Progenitor cell of endocrine pancreas (in vitro differentiated cells): ENCODE measurements at places on chromosomes 6 and 20. TPM values are rescaled to one million over a fixed set of nuclear protein-coding genes. Genes with fewer than 3 reads are reported as not detected.

GRCh38 chr6:137870744-137871247, 3.7 kb downstream of the TNFAIP3 start:
- H3K4me1 ChIP-seq: peaks cover 15% of the 10 kb centered on the region
- H3K27me3 ChIP-seq: peaks cover 35% of the 10 kb centered on the region
- H3K27ac ChIP-seq: no peak overlapping the region
- peaks cover 8% of the 10 kb centered on the region for H3K36me3 ChIP-seq

APOM gene
- total RNA-seq: 7.1 and 7.5 TPM in 2 replicates

DNA sequence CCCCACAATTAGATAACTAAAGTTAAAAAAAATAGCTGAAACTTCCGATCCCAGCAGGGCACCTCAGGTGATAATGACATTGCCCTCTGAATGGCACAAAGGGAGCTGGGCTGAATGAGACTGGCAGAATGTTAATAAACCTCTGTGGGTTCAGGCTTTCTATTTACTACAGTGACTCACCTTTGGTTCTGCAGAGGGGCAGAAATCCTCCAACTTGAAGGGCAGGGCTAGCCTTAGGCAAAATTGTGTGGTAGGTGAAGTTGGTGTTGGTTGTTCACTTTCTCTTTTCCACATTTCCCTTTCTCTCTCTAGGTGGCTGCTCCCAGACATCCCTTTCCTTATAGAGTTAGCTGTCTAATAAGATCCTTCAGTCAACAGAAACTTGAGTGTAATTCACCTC, 625.2 kb downstream of the EPM2A start:
- H3K4me1 ChIP-seq: no peaks in the 10 kb centered on the region
- H3K27me3 ChIP-seq: peaks cover 6% of the 10 kb centered on the region
- H3K36me3 ChIP-seq: peaks cover 1% of the 10 kb centered on the region

GRCh38 chr20:58875111-58875510, 22.6 kb downstream of the GNAS start:
- H3K27me3 ChIP-seq: peaks cover 13% of the 10 kb centered on the region
- DNase-seq: no peak
- no peak overlapping the region for H3K4me3 ChIP-seq

- peaks cover 23% of the 10 kb centered on the region for H3K27me3 ChIP-seq
- DNase-seq: no peak
- H3K4me1 ChIP-seq: peaks cover 16% of the 10 kb centered on the region
- H3K36me3 ChIP-seq: no peaks in the 10 kb centered on the region
- H3K27ac ChIP-seq: no peak overlapping the region
Observed at GRCh38 chr20:50188879-50189680, 1.6 kb upstream of the CEBPB start.

ARHGAP40 gene
- 0.13 TPM in 1 of 2 replicates, not detected in the other for total RNA-seq

CST5 gene
- total RNA-seq: not detected in 2 replicates

DNA sequence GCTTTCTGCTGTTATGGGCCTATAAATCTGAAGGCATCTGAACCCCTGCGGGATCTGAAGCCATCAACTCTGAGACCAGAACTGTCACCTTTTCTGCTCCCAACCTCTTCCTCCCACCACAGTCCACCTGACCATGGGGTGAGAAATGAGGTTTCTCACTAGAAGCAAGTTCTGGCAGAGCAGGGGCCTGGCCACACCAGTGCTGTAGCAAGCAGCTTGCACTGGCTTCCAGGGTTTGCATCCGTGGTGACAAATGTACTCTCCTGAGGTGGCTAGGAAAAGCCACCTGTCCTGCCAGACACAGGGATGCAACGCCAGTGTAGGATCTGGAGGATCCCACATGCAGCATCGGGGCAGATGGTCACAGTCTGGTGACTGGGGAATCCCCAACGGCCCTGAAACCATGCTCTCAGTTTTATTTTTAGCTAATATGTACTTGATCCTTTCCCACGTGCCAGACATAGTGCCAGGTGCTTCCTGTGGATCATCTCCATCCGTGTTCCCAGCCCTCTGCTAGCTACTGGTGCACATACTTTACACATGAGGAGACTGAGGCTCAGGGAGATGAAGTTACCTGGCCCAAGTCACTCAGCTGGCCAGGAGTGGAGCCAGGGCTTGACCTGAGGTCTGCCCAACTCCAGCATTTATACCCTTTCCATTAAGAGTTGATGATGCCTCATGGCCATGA, 122.1 kb upstream of the SPACA1 start:
- no peaks in the 10 kb centered on the region for H3K27me3 ChIP-seq
- no peak overlapping the region for H3K27ac ChIP-seq
- H3K4me3 ChIP-seq: no peak overlapping the region
- DNase-seq: no peak

DNA sequence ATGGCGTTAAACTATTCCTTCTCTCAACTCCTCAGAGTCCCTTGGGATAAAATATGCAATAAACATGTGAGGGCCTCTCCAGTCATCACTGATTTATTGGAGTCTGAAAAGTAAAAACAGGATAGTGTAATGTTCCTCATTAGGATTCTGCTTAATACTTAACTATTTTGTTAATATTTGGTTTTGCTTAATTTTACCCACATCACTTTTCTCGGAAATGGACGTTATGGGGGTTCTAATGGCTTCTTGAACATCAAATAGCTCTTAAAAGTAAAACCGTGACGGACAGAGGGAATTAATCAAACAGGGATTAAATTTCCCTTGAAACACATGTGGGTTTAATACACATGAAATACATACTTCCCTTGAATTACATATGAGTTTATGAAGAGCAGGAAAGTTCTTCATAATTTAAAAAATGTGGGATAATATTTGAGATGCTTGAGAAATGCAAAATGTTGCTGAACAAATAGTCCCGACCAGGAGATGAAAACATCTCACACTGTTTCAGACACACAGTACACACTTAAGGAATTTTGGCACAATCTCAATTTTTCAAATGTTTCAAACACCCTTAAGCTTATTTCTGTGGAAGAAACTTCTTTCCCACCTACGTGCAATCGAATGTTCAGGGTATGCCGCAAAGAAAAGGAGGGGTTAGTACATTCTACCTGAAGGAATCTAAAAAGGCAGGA, 38.4 kb upstream of the EIF2S2 start:
- no peak overlapping the region for H3K4me3 ChIP-seq
- peaks cover 17% of the 10 kb centered on the region for H3K27me3 ChIP-seq
- H3K4me1 ChIP-seq: peaks cover 1% of the 10 kb centered on the region
- no peak for DNase-seq
- H3K27ac ChIP-seq: no peak overlapping the region
- no peaks in the 10 kb centered on the region for H3K36me3 ChIP-seq

TLDC2 gene
- total RNA-seq: 0.34 and 0.38 TPM in 2 replicates

CD83 gene
- total RNA-seq: 5.7 and 5.8 TPM in 2 replicates

LAMA2 gene
- total RNA-seq: 0.22 and 0.42 TPM in 2 replicates

PDYN gene
- not detected in 2 replicates for total RNA-seq

KCNK15 gene
- total RNA-seq: 0.22 and 0.27 TPM in 2 replicates

DNA sequence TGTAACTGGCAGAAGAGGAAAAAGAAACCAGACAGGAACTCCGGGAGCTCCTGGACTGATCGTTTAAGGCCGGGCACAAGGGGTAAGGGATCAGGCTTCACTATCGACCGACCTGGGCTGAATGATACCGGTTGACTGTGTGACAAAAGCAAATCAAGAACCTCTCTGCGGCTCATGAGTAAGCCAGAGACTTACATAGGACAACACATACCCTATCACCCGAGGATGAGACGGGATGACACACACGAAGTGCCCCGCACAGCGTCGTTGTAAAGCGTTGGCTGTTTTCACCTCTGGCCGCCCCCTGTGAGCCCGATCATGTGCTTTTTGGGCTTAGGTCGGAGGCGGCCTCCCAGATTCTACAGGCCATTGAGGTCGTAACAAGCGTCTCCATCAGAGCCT, 695 bp upstream of the TGIF2 start:
- peaks cover 37% of the 10 kb centered on the region for H3K4me1 ChIP-seq
- H3K4me3 ChIP-seq: peak overlapping the region; percentile 80
- no peaks in the 10 kb centered on the region for H3K36me3 ChIP-seq

MRPS10 gene
- total RNA-seq: 22.0 and 22.5 TPM in 2 replicates

BPI gene
- total RNA-seq: not detected in 2 replicates

GRCh38 chr6:1262704-1263038, 49.2 kb upstream of the FOXQ1 start:
- peaks cover 20% of the 10 kb centered on the region for H3K27me3 ChIP-seq
- DNase-seq: no peak
- peaks cover 2% of the 10 kb centered on the region for H3K4me1 ChIP-seq
- no peak overlapping the region for H3K27ac ChIP-seq
- no peak overlapping the region for H3K4me3 ChIP-seq
- H3K36me3 ChIP-seq: no peaks in the 10 kb centered on the region

SYNDIG1 gene
- 0.19 and 0.38 TPM in 2 replicates for total RNA-seq

DNA sequence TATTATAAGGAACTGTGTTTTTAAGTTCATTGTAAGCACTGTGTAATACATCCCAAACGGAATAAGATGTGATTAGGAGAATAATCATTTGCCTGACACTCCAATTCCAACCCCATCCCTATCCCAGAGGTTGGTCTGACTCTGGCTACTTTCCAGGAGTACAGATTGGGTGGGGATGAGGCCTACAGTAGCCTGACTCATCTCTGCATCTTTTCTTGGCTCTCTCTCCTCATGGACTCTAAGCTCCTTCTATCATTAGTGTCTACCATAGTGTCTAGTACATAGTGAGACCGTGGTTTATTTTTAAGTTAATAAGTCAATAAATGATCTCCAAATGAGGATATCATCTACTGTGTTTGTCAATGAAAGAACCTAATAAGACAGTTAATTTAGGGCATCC, 92.2 kb upstream of the CNKSR3 start:
- peaks cover 6% of the 10 kb centered on the region for H3K27me3 ChIP-seq
- no peak overlapping the region for H3K27ac ChIP-seq
- H3K4me3 ChIP-seq: no peak overlapping the region
- H3K4me1 ChIP-seq: peaks cover 15% of the 10 kb centered on the region
- H3K36me3 ChIP-seq: no peaks in the 10 kb centered on the region

BANF2 gene
- not detected in 2 replicates for total RNA-seq

MAVS gene
- 42.2 and 43.8 TPM in 2 replicates for total RNA-seq

TRAPPC3L gene
- total RNA-seq: not detected in 2 replicates

DNA sequence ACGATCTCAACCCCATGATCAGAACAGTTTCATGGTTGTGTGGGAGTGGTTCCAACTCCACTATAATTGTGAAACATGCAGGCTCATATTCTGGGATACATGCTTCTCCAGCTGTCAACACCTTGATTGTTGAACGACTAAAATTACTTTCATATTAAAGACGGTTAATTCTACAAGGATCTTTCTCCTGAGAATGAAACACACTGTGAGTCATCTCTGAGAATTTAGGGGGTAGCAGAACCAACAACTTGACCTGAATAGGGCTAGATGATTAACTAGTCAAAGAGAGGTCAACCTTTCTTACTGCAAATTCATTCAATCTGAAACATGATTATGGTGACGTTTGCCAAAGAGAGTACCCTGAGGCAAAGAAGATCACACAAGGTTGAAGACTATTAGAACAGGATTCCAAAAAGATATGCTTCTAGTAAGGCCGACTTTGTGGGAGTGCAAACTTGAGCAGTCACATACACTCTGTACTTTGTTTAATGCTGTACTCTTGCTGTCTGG, 175.2 kb upstream of the CITED2 start:
- DNase-seq: no peak
- H3K27ac ChIP-seq: no peak overlapping the region
- H3K4me3 ChIP-seq: no peak overlapping the region
- H3K36me3 ChIP-seq: no peaks in the 10 kb centered on the region

DNA sequence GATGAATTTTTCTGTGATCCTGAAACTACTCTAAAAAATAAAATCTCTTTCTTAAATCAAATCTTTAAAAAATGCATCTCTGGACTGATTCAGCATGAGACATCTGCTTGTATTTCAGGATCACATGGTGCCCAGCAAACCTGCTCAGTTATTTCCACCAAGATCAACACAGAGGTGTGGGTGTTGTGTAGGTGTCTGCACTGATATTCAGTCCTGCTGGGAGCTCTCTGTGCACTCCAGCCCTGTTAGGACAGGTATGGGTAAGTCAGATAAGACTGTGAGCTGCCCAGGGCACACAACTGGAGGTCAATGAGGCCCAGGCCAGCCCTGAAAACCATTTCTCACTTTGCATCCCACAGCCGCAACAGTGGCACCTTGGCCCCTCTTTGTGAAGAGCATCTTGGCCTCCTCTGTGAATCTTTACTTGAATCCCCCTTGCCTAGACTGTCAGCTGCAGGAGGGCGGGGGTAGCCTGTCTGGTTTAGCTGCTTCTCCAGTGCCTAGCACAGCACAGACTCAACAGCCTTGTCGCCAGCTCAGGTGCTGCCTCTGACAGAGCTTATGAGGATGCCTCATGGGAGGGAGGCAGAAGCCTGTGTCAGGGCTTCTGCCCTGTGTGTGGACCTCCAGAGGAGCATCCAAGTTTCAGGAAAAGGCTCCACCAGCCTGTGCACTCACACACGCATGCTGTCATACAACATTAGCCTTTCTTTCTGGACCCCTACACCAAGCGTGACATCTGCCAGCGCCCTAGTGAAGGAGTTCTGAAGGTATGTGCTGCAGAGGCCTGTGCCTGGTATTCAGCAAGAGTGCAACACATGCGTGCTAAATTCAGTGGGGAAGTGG, 187.6 kb upstream of the CST7 start:
- no peaks in the 10 kb centered on the region for H3K27me3 ChIP-seq
- no peaks in the 10 kb centered on the region for H3K36me3 ChIP-seq
- H3K4me3 ChIP-seq: no peak overlapping the region
- peak; percentile 3 for DNase-seq

DNA sequence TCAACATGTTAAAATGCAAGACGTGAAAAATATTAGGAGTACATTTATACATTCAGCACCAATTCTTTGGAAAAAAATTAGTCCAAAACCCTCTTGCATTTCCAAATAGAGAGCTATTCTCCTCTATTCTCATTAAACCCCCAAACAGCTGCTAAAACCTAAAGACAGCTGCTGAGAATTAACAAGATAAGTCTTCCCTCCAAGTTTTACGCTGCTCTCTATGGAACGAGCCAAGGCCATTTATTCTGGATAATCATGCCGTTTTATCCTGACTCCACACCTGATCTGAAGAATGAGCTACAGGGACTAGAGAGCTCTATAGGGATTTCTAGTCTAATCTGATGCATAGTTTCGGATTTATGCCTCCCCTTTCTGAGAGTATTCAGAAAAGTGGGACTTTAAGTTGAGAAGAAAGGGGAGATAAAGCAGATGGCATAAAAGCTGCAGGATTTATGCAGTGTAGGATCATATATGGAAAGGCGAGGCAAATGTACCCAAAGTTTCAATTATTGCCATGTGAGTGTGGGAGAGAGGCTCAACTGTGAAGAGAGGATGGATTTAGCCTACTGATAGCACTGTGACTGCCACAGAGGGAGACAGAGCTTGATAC, 64.7 kb upstream of the HS3ST5 start:
- no peaks in the 10 kb centered on the region for H3K36me3 ChIP-seq
- H3K4me1 ChIP-seq: peaks cover 7% of the 10 kb centered on the region
- H3K4me3 ChIP-seq: no peak overlapping the region
